ENCODE measurements at places on chromosomes 13 and 19. TPM values are rescaled to one million over a fixed set of nuclear protein-coding genes. Genes with fewer than 3 reads are reported as not detected.

WDR18 gene
- 94.8 TPM for total RNA-seq

SLC17A7 gene
- total RNA-seq = 0.09 TPM

SUPT20H gene
- total RNA-seq = 32.2 TPM

IGSF23 gene
- total RNA-seq = not detected

CD37 gene
- total RNA-seq = 21.4 TPM

TMEM190 gene
- not detected for total RNA-seq

ANGPTL4 gene
- 25.7 TPM for total RNA-seq

CEACAM8 gene
- not detected for total RNA-seq

IGFL3 gene
- total RNA-seq = not detected

KLK2 gene
- total RNA-seq = 3,344 TPM

ATP4B gene
- total RNA-seq = 0.34 TPM

DNA sequence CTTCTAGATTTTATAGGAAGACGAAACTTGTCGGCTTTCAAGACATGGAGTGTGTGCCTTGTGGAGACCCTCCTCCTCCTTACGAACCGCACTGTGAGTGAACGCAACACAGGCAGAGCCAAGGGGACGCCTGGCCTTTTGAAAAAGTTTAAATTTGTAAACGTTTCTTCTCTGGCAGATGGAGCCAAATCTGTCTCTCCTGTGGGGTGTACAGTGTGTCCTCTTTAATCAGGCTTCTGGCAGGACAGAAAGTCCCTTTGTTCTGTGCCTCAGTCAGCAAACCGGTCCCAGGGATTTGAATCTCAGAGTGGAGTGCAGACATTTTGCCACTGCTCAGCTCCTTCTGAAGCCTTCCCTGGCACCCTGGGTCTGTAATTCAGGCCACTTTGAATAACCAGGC, 56.5 kb downstream of the TNFRSF19 start:
- peak; percentile 50 for DNase-seq

- no peak for DNase-seq
These were observed 13.9 kb upstream of the HS6ST3 start for GRCh38 chr13:96075953-96076543.

GRCh38 chr19:15641901-15642491, 1.3 kb downstream of the CYP4F3 start:
- no peak for DNase-seq

- DNase-seq = no peak
These were observed 61.2 kb downstream of the COLGALT1 start for GRCh38 chr19:17616686-17616960.

DNA sequence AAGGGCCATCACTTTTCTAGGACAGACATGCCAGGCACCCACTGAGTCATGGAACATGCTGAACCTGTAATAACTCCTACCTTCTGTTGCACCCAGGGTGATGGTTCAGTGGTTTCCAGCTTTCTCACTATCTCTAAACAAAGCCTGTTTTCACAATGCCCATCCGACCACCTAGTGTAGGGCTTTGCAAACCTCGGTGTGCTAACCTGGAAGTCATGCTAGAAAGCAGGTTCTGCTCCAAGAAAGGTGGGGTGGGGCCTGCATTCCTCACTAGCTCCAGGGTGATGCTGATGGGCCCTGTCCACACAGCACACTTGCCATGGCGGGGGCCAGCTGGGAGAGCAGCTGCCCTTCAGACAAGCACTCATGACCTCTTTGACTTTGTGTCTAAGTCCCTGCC, 43.4 kb downstream of the COL4A2 start:
- DNase-seq = no peak

- DNase-seq = no peak
These were observed 5.9 kb downstream of the PRR36 start for GRCh38 chr19:7868326-7868670.

GRCh38 chr13:101309014-101309619, 107.2 kb downstream of the NALCN start:
- no peak for DNase-seq

DNA sequence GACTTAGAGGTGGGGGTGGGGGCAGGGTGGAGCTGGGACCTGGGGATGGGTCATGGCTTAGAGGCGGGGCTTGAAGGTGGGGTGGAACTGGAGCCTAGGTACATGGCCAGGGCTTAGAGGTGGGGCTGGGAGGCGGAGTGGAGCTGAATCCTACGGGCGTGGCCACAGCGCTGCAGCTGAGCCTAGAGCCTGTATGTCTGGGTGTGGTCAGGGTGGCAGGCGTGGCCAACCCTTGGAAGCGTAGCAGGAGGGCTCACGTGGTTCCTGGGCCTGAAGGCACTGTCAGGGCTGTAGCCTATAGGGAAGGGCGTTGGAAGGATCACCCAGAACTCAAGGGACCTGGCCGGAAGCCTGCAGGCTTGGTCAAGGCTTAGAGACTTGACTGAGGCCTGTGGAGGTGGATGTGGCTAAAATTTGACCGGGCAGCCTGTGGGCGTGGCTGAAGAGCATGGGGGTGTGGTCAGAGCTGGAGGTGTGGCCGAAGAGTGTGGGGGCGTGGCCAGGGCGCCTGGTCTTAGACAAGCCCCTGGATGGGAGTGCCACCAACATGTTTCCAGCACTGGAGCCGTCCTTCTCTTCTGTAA, 24.3 kb downstream of the COLGALT1 start:
- no peak for DNase-seq

GRCh38 chr19:15292847-15293582, 39.3 kb downstream of the BRD4 start:
- DNase-seq = no peak

GRCh38 chr19:33418461-33418860, 45.0 kb downstream of the CEBPG start:
- no peak for DNase-seq

DNA sequence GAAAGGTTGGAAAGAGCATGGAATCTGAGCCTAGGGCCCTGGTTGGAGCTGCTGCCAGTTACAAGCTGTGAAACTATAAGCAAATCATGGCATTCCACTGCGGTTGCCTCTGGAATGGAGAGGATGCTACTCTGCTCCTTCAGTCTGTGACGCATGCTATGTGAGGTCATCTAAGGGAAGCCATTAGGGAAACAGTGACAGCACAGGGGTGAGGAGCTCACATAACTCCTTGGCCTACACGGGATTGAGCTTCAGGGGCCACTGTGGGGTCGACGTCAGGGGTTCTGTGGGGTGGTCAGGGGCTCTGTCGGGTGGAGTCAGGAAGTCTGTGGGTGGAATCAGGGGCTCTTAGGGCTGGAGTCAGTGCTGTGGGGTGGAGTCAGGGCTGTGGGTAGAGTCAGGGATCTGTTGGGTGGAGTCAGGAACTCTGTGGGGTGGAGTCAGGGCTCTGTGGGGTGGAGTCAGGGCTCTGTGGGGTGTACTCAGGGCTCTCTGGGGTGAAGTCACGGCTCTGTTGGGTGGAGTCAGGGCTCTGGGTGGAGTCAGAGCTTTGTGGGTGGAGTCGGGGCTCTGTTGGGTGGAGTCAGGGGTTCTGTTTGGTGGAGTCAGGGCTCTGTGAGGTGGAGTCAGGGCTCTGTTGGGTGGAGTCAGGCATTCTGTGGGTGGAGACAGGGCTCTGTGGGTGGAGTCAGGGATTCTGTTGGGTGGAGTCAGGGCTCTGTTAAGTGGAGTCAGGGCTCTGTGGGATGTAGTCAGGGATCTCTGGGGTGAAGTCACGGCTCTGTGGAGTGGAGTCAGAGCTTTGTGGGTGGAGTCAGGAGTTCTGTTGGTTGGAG, 35.8 kb upstream of the MEDAG start:
- DNase-seq = no peak

DNA sequence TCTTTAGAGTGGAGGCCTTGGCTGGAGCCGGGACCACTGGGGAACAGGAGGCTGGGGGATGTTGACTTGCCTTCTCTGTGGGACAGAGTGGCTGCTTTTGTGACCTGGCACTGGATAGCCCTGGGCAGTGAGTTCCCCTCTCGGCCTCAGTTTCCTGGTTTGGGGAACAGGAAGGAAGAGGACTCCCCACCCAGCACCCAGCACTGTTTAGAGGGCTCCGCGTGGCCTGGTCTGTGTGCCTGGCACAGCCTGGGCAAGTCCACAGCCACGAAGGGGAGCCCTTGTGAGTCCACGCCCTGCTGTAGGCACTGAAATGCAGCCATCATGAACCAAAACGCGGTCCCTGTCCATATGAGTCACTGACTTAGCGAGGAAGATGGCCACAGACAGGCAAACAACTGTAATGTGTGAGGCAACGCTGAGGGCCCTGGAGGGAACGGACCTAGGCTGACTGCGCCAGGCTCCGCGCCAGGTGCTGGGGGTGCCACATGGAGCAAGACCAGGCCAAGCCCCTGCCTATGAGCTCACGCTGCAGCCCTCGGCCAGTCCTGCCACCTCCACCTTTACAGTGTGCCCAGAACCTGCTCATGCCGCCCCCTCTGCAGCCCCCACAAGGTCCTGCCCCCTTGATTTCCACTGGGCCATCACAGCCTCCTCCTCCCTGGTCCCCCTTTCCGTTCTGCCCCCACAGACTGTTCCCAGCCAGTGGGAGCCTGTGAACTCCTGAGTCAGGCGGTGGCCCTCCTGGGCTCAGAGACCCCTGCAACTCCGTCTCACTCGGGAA, 35.5 kb downstream of the PAK4 start:
- DNase-seq = peak; percentile 54

DNA sequence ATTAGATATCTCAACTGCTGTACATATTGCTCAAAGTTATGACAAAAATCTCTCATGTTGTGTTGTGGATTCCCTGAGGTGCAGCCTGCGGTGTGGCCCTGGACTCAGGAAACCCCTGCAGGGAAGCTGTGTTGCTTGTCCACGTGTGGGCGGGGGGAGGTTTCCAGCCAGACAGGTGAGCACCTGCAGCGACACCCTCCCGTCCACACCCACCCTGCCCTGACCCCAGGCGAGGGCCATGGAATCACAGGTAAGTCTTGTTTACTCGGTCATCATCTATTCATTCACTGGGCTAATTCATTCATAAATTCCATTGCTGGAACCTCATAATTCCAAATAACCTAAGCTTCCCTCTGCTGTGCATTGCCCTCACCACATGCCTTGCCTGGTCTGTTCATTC, 14.1 kb downstream of the PLPP2 start:
- no peak for DNase-seq

DNA sequence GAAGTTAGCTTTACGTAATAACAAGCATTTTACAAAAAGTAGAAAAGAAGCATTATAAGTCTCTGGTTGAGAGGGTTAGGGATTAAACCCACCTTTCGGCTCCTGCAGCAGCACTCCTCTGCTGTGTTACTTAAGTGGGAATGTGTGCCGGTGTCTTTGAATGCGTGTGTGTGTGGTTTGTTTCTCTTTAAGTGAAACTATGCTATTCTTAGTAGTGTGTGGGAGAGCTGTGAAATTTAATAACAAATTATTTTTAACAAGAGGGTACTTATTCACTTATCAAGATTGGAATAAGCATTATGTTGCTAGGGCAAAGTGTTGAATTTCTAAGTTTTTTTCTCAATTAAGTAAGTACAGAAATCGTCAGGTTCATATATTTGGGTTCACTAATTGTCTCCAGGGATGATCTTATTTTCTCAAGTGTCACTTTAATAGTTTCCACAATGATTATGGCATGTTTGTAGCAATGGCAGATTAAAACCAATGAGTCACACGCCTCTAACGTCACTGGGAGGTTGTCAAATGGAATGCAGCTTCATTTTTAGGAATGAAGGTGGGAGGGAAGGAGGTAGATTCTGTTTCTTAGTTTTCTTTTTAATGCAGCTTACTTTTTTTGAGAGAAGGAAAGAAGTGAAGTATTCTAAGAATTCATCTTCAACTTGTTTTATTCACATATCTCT, 151.3 kb downstream of the LMO7 start:
- DNase-seq = no peak

DNA sequence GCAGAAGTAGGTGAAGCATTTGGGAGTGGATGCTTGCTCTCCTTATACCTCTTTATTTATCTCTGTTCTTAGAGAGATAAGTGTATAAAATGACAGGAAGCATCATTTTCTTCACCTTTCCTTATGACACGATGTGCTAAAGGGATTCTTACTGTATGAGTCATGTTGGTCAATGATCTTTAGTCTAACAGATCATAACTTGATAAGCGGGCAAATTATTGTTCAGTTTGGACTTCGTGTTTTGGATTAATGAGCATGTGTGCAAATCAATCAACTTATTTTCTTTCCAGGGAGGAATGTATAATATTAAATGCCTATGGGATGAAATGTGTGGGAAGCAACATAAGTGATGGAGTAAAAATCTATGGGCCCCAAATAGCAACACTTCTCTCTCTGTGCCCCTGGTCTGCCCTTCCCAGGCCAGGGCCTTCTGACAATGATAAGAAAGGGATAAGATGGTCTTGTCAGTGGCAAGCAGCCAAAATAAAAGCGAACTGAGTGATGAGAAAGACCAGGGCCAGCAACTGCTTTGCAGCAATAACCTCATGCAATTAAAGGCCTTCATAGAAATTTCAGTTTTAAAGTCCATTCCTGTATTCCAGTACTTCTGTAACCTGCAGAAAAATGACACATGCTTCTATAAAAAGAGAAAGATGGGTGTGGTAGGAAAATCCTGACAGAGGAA, 61.4 kb downstream of the SLC10A2 start:
- DNase-seq = no peak
